ENCODE measurements at places on chromosomes 7 and 10.

GRCh38 chr7:48718731-48719378, 205.5 kb upstream of the CDC14C start:
- no peak for DNase-seq

DNA sequence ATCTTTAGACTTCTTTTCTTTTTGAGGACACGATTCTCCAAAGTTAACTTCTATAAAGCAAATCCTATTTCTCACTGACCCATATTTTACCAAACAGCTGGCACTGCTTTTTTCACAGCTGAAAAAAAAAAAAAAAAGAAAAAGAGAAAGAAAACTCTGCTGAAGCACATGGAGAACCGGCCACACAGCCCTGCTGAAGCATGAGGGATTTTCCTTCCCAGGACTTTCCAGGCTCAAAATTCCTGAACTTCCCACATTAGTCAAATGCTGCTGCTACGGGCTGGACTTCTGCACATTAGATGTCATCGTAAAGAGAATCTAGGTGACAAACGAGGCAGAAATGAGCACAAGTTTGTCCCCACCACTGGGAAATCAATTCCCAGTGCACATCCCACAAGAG, 25.2 kb downstream of the HIPK2 start:
- DNase-seq = no peak

- DNase-seq = peak; percentile 90
Observed at GRCh38 chr10:43138021-43138756, at the start of gene CSGALNACT2. CSGALNACT2 (plus strand) TSS chr10:43138445; CDS start chr10:43155150, 16,705 bp downstream.

DNA sequence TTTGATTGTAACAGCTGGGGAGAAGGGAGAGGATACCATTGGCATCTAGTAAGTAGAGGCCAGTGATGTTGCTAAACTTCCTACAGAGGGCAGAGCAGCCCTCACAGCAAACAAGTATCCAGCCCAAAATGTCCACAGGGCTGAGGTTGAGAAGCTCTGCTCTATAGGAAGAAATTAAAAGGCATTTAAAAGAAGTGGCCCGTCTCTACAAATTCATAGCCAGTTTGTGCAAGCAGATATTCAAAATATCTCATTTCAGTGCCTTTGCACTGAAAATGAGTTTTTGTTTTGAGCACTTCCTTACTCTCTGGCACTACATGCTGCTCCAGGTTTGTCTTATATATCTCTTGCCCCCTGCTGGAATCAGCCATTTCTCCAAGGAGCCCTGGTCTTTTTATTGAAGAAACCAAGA, 330.0 kb downstream of the BBS9 start:
- DNase-seq = no peak

DNA sequence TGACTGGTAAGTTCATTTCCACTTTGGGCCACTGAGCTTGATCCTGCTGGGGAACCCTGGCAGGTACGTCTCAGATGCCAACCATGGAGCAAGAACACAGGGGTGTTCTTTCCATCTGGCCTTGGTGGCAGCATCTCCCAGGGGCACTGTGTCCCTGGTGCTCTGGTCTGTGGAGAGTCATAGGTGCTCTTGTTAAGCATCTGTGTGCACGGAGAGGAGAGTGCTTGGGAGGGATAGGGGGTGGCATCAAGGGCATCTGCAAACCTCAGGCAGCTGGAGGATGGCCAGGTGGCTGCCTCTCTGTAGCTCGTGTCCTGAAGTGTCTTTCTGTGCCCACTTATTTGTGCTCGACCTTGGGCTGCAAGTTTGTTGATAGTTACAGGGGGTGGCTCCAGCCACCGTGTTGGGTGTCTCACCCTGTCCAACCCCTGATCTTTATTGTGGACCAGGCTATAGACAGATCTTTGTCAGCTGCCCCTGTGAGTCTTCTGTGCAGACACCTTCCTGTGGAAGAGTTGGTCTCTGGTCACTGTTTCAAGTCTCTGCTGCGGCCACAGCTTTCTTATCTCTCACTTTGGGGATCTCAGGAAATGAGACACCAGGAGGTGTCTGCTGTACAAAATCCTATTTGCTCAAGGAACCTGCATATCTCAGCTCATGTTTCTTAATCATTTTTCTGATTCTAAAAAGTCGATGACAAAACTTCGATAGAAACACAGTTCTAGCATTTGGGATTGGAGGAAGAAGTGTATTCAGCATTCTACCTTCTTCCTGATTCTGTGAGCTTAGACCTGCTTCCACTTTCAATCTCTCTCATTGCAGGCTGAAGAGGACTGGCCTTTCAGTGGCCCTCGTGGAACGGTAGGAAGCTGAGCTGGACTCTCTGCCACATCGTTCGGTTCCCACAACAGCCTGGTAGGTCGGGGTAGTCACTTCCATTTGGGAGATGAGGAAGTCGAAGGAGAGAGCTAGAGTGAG, 17.2 kb upstream of the GIMAP8 start:
- DNase-seq = no peak

- DNase-seq = no peak
Observed at GRCh38 chr10:131090761-131091661, 220.5 kb downstream of the TCERG1L start.

GRCh38 chr7:15376600-15376999, 185.2 kb downstream of the AGMO start:
- DNase-seq = no peak

GRCh38 chr7:127782654-127783559, 130.9 kb downstream of the SND1 start:
- DNase-seq = no peak

DNA sequence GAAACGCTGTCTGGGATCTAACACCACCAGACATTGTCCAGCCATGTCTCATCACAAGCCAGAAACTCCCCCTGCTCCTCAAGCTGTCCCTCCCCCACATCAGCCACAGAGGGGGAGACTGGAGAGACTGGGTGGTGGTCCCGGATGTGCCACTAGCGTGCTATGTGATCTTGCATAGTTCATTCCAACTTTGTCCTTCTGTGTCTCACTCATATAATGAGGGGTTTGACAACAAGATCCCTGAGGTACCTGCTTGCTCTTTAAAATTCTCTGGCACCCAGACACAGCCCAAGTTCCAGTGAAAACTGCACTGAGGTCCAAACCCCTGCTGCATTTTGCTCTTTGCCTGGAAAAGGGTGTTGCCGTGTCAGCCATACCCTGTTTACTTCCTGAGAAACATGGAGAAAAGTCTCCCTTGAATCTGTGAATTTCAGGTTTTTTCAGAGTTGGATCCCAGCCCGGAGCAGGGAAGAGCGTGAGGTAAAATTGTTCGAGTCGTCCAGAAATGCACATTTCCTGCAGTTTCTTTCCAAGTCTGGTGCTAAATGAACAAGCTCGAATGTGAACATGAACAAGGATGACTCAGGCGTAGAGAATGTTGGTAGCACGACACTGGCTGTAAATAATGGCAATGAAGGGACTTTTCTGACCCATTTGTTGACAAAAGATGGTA, 156.6 kb downstream of the CCDC3 start:
- DNase-seq = no peak

DNA sequence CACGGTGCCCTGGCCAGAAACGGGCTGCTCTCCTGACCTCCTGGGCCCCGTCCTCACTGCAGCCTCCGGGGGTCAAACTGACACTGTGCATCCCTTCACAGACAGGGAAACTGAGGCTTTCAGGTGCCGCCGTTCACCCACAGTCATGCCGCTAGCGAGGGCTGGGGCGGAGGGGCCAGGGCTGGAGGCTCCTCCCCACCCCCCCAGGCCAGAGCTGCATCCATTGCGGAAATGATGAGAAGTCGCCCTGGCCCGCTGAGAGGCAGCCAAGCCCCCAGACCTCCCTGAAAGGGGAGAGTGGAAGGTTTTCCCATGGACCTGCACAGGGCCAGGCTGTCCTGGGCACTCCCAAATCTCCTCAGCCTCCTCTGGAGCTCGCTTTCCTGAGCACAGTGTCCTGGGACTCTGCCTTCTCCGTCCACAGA, 16.5 kb upstream of the INPP5A start:
- DNase-seq = no peak

GRCh38 chr10:117653170-117653515, 110.6 kb downstream of the EMX2 start:
- DNase-seq = peak; percentile 91

DNA sequence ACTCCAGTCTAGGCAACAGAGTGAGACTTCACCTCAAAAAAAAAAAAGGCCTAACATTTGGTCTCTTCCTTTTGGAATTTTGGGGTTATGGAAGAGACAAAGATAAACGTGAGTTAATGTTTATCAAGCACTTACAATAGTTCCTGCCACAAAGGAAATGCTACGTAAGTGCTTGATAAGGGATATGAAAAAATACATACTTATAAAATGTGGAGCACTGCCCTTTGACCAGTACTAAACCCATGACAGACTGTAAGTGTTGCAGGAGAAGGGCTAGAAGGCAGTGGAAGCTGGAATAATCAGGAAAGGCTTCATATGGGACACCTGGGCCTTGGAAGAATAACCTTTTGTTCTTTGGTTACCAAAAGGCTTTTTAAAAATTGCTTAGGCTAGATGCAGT, 25.5 kb downstream of the TMEM248 start:
- DNase-seq = no peak

- peak; percentile 90 for DNase-seq
Observed at GRCh38 chr10:118698421-118698820, 56.3 kb downstream of the CACUL1 start.

DNA sequence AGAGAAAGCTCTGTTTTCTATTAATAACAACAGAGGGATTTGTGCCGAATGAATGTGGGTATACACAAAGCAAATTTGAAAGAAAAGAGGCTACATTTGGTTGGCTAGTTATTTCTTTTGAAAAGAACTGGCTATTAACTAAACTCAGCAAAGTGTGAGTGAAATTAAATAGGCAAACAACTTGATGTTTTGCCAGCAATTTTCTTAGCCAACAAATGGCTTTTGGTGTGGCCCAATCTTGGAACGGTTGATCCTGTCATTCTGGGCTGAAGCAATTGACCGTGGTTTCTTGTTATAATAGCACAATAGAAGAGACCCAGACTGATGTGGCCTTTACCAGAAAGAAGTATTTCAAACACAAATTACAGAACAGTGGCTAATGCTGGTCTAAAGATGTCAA, 898.6 kb downstream of the KCNMA1 start:
- no peak for DNase-seq

DNA sequence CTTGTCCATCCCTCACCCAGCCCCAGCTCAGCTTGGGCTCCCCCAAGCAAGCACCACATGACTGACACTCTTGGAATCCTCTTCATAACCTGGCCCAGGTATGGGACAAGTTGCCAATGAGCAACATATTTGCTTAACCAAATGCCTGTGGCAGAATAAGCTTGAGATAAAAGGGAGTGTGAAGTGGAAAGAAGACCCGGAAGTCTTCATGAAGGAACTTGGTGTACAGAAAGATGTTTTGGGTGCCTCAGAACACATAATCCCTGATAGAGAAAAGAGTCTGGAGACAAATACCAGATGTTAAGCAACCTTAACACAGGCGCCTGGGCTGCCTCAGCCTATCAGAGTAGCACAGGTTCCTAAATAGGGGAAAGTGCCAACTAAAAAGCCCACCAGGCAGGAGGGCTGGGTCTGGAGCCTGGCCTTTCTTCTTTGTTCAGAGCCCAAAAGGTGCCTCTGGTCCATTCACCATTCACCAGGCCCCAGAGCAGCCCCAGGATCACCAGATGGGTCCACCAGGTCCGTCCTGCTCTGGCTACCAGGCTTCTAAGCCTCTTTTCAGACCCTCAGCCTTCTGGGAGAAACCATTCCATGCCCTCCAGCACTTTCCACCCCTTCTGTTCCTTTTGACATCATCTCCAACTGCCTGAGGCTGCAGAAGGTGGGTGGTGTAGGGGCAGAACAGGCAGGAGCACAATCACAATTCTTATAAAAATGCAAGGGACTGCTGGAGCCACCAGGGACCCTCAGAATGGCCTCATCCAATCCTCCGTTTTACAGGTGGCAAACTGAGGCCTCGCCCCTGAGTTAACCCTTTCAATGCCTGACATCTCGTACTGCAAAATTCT, 22.6 kb downstream of the KCNMA1 start:
- DNase-seq = no peak

DNA sequence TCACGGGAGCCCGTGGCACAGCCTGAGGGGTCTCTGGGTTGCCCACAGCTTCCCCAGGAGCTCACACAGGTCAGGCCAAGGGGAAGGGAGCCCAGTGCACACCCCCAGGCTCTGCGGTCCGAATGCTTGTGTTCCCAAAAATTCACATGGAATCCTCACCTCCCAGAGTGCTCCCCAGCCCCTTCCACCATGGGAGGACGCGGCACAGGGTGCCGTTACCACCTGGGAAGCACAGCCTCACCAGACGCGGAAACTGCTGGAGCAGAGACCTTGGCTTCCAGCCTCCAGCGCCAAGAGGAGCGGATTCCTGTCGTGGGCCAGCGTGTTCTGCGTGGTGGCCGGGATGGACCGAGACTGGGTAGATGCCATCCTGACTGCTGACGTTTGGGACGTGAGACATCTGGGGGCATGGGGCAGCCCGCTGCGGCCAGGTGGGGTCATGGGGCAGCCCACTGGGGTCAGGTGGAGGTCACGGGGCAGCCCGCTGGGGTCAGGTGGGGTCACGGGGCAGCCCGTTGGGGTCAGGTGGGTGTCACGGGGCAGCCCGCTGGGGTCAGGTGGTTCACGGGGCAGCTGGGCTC, 149.4 kb downstream of the WDR37 start:
- no peak for DNase-seq

DNA sequence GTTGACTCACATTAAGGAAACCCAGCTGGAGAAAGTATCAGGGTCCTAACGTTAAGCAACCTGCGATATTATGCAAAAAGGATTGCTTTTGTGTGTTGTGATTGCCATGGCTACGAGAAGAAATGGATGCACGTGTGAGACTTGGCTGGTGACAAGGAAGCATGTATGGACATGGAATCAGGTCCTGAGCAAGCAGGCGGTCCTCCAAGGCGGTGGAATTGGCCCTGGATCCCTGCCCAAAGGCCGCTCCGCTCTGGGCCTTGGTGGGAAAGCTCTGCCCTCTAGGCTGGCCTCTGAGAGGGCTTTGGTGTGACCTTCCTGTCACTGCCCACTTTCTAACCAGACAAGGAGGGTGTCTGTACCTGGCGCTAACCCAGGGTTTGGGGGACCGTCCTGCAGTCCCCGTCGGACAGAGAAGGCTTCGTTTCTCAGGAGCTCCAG, 192.1 kb downstream of the EBF3 start:
- no peak for DNase-seq

- DNase-seq = peak; percentile 64
Observed at GRCh38 chr10:75043256-75044131, 68.0 kb upstream of the SAMD8 start.

GRCh38 chr10:105468759-105469158, 827.7 kb downstream of the SORCS3 start:
- no peak for DNase-seq

DNA sequence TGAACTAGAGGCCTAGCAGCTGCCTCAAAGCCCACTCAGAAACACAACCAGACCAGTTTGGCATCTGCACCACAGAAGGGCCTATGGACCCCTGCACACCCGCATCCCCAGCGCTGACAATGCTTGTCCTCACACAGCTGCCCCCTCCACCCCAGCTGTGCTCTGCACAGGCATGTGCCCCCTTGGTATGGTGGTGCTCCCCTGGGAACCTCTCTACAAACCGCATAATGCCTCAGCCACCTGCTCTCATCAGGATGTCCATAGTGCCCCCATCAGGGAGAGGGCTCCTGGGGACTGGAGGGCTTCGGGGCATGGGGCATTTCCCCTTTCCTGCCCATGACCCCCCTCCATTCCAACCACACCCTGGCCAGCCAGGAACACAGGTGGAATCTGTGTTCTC, 347.5 kb downstream of the GRID1 start:
- no peak for DNase-seq
